Cardiac septum (tissue), 1 donor: ENCODE measurements at places on chromosomes 6 and 20. TPM values are rescaled to one million over a fixed set of nuclear protein-coding genes. Genes with fewer than 3 reads are reported as not detected.
A peak's percentile ranks its signal among the peaks of the same experiment; 100 is the strongest.

DNA sequence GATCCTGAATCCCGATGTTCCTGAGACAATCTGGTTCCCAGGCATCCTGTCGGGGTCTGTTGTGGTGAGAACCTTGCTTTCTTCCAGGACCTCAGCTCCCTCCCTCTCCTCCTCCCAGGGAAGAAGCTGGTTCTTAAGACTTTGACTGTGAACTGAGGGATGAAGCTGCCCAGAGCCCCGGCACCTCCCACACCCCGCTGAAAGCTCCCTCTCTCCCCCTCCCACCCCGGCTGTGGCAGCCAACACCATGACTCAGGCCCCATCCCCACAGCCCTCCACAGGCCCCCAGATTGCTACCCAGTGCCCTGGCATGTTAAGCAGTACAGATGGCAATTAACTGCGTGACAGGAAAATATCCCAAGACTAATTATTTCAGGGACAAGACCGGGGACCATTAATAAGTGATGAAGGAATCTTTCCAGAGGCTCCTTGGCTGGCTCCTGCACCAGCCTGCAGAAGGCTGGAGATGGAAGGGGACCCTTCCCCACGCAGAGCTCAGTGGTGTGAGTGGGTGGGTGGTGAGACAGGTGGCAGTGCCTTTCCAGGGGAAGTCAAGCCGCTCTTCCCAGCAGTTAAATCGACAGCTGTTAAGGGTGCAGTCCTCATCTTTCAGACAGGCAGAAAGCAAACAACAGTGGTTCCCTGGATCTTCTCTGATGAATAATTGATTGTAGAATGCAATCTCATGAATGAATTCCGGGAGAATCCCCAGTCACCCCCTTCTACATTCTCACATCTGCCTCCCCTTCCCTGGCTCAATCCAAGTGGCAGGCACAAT lies 237.9 kb downstream of the LRFN2 start:
- DNase-seq: no peak

DNA sequence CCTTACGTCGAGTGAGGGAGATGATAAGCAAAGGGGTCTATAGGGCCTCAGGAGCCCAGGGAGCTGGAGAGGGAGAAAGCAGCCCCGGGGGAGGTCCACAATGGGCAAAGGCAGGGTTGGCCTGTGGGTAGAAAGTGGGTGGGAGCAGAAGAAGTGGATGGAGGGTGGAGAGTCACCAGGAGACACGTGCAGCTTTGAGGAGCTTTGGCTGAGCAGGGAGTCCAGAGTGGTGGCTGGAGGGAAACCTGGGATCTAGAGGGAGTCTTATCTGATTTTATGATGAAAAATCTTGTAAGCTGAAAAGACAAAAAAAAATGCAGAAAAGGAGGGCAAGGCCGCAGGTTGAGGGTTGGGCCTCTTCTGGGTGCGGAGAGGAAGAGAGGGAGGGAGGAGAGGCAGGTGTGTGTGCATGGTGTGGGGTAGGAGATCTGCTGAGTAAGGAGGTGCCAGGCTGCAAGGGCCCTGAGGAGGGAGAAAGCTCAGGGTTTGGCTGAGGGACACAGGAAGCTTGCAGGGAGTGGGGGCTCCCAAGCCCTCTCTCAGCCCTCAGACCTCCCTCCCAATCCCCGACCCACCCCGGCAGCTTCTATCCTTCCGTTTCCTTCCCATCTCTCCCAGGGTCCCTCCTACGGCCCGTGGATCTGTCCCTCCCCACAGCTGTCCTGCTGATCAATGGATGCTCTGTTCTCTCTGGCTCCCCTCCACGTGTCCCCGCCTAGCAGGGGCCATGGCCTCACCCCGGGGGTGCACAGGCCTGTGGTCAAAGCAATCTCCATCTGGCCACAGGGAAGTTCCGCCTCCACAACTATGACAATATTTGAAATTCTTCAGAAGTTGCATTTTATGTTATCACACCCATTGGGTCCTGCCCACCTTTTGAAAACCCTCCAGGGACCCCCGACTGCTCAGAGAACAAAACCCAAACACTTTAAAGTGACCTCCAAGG lies 17.1 kb upstream of the BPI start:
- no peak for DNase-seq

GRCh38 chr20:59405226-59406200 lies 105.1 kb downstream of the EDN3 start:
- DNase-seq: no peak

GRCh38 chr6:51963980-51964379 lies 123.4 kb downstream of the PKHD1 start:
- DNase-seq: no peak

- DNase-seq: no peak
These were observed 5.8 kb upstream of the GATA5 start for GRCh38 chr20:62481425-62482145.

DNA sequence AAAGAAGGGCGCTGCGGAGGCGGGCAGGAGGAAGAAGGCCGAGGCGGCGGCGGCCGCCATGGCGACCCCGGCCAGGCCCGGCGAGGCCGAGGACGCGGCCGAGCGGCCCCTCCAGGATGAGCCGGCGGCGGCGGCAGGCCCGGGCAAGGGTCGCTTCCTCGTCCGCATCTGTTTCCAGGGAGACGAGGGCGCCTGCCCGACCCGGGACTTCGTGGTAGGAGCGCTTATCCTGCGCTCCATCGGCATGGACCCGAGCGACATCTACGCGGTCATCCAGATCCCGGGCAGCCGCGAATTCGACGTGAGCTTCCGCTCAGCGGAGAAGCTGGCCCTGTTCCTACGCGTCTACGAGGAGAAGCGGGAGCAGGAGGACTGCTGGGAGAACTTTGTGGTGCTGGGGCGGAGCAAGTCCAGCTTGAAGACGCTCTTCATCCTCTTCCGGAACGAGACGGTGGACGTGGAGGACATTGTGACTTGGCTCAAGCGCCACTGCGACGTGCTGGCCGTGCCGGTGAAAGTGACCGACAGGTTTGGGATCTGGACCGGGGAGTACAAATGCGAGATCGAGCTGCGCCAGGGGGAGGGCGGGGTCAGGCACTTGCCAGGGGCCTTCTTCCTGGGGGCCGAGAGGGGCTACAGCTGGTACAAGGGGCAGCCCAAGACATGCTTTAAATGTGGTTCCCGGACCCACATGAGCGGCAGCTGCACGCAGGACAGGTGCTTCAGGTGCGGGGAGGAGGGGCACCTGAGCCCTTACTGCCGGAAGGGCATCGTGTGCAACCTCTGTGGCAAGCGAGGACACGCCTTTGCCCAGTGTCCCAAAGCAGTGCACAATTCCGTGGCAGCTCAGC lies 780 bp downstream of the ZCCHC3 start:
- peak; percentile 85 for DNase-seq

GRCh38 chr6:99353126-99353525 lies 3.7 kb upstream of the FAXC start:
- no peak for DNase-seq

Gene BEND6
- 1.5 TPM for total RNA-seq
